ENCODE measurements at places on chromosomes 4 and X. TPM values are rescaled to one million over a fixed set of nuclear protein-coding genes. Genes with fewer than 3 reads are reported as not detected.

- no peaks in the 10 kb centered on the region for H3K36me3 ChIP-seq
- DNase-seq: no peak
- no peak overlapping the region for H3K27ac ChIP-seq
- H3K4me1 ChIP-seq: no peaks in the 10 kb centered on the region
- H3K27me3 ChIP-seq: no peaks in the 10 kb centered on the region
- H3K4me3 ChIP-seq: no peak overlapping the region
Observed at GRCh38 chrX:110863883-110864282, 68.3 kb upstream of the CHRDL1 start.

The CDS1 gene
- 24.4 TPM for total RNA-seq

The FOXP3 gene
- total RNA-seq: not detected

GRCh38 chr4:114093221-114093715 lies 113.8 kb upstream of the ARSJ start:
- H3K36me3 ChIP-seq: no peaks in the 10 kb centered on the region
- DNase-seq: no peak
- no peaks in the 10 kb centered on the region for H3K4me1 ChIP-seq
- no peaks in the 10 kb centered on the region for H3K27me3 ChIP-seq

DNA sequence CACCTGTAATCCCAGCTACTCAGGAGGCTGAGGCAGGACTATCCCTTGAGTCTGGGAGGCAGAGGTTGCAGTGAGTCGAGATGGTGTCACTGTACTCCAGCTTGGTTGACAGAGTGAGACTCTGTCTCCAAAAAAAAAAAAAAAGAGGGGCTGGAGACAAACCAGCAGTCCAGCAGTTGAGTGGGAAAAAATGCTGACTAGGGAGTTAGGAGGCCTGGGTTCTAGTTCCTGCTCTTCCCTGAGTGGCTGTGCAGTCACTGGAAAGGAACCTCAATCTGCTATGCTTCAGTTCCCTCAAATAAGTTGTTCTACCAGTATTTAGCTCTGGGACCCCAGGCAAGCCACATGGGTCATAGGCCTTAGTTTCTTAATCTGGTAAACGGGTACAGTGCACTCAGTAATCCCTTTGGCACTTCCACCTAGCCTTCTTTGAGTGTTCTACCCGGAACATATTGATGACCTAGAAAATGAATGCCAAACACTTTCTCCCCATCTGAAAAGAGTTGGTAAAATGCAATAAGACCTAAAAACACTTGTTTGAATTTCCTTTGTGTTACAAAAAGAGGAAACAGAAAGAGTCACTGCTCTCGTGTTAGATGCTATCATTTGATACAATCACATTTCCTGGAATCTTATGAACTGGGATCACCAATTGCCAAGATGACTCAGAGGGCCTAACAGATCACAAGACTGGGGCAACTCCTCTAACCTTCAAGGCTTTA lies 99.3 kb upstream of the EGFL6 start:
- no peak overlapping the region for H3K27ac ChIP-seq
- DNase-seq: no peak
- H3K27me3 ChIP-seq: no peaks in the 10 kb centered on the region
- H3K4me1 ChIP-seq: no peaks in the 10 kb centered on the region

DNA sequence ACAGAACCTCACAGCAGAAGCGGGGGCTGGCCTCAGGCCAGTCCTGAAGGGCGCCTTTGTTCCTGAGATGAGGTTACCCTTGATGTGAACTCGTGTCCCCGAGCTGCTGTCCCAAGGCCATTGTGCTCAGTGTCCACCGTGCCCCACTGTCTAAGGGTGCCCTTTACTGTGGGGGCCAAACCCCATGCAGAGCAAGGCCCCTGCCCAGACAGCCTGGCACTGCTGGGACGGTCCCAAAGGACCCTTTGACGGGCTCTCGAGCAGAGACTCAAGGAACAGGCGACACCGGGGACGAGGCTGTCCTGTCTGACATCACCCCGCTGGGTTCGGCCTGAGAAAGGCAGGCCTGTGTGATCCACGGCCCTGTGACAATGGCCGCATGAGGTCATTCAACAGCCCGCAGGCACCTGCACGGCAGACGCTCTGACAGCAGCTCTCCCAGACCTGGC lies 100.6 kb downstream of the ABLIM2 start:
- H3K4me1 ChIP-seq: no peaks in the 10 kb centered on the region
- H3K36me3 ChIP-seq: no peaks in the 10 kb centered on the region
- H3K27me3 ChIP-seq: no peaks in the 10 kb centered on the region
- no peak for DNase-seq

GRCh38 chrX:5644776-5645175 lies 583.9 kb downstream of the NLGN4X start:
- H3K4me1 ChIP-seq: no peaks in the 10 kb centered on the region
- no peak for DNase-seq
- no peaks in the 10 kb centered on the region for H3K27me3 ChIP-seq
- H3K27ac ChIP-seq: no peak overlapping the region

DNA sequence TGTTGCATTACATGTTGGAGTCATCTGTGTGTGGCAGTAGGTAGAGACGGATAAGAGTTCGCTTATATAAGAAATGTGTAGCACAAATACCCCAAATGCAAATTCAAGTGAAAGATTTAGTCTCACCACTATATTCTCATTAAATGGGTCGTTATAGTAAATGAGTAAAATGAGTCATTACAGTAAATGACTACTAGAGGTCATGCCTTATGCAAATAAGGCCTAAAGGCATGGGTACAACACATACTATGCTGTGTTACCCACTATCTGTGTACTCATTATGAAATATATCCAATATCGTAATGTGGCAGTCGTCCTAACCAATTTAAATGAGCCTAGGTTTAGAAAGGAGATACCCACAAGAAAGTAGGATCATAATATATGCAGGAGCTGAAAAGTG lies 1603.1 kb downstream of the C4orf33 start:
- H3K36me3 ChIP-seq: no peaks in the 10 kb centered on the region
- H3K4me1 ChIP-seq: no peaks in the 10 kb centered on the region
- H3K27ac ChIP-seq: no peak overlapping the region
- no peak overlapping the region for H3K4me3 ChIP-seq

The RBM46 gene
- not detected for total RNA-seq

GRCh38 chrX:115571712-115572111 lies 10.7 kb downstream of the PLS3 start:
- no peaks in the 10 kb centered on the region for H3K27me3 ChIP-seq
- no peak overlapping the region for H3K4me3 ChIP-seq
- H3K27ac ChIP-seq: no peak overlapping the region
- H3K4me1 ChIP-seq: no peaks in the 10 kb centered on the region

The ASB5 gene
- total RNA-seq: not detected

- H3K4me3 ChIP-seq: no peak overlapping the region
- H3K4me1 ChIP-seq: no peaks in the 10 kb centered on the region
- H3K27me3 ChIP-seq: no peaks in the 10 kb centered on the region
- no peak for DNase-seq
Observed at GRCh38 chr4:11801466-11802446, 373.1 kb upstream of the HS3ST1 start.

DNA sequence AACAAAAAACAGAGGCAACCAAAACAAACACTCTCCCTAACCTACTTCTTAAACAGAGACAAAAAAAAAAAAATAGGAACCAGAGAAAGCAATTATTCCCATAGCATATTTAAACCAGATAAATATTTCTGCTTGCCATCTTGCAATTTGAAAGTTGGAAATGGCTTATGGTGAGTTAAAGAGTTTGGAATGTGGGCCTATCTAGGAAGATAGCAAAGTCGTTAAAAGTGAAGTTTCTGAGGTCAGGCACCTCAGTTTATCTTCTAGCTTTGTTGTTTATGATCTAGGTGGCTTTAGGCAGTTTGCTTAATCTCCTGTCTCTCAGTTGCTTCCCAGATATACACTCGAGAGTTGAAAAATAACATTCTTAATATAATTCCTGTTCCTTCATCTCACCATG lies 284.2 kb downstream of the KCNIP4 start:
- DNase-seq: no peak
- H3K27ac ChIP-seq: no peak overlapping the region
- H3K27me3 ChIP-seq: no peaks in the 10 kb centered on the region
- no peaks in the 10 kb centered on the region for H3K36me3 ChIP-seq
- H3K4me3 ChIP-seq: no peak overlapping the region
- no peaks in the 10 kb centered on the region for H3K4me1 ChIP-seq

- H3K27ac ChIP-seq: no peak overlapping the region
- no peaks in the 10 kb centered on the region for H3K27me3 ChIP-seq
- H3K4me3 ChIP-seq: no peak overlapping the region
- DNase-seq: no peak
Observed at GRCh38 chrX:42934020-42934726, 156.2 kb upstream of the PPP1R2C start.

DNA sequence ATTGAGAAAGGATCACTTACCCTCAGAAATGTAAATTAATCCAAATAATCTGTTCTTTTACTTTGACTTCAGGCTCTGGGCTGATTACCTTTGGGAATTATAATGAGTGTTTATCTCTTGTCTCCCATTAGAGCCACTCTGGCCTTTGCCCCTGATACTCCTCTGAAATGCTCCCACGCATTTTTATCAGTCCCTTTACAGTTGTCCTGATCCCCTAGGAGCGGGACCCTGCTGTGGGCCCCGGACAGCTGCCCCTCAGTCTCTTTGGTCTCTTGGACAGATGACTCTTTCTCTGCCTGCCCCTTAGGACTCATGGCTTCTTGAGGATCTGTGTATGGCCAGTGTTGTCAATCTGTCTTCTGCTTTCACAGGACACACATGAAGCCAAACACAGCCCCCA lies 1.0 kb upstream of the TRIM75 start:
- H3K27ac ChIP-seq: no peak overlapping the region
- H3K4me3 ChIP-seq: no peak overlapping the region
- no peaks in the 10 kb centered on the region for H3K36me3 ChIP-seq
- no peak for DNase-seq

DNA sequence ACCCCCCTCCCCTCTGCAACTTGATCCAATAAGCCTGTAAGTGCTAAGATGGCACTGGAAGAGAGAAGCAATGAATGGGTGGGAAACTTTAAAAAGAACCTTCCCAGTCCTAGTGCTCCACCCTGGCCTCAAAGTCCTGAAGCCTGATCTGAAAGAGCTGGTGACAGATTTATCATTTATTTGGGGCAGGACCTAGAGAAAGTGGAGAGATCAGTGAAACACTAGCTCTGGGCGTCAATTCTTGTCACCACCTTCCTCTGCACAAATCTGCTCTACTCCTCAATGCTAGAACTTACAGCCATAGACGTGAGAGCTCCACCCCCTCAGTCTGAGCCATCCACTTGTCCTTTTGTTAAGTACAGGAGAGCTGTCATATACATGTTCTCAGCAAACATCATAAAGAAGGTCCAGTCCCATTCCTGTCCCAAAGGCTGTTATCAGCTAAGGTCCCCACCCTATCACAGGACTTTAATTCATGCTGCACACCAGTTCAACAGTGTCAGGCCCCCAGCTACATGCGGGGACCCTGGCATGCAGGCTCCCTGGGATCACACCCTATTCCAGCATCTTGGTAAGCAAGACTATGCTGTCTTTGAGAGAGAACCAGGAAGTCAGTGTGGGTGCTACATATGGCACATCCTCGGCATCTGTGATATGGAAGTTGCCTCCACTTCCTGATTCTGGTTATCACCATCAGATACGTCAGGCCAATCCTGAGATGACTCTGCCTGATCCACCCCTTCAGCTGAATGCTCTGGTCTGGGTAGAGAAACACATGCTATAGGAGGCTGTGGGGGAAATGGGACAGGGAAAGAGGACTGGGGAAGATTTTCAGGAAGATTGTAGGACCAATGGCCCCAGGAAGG lies 2.3 kb downstream of the P2RY4 start:
- H3K4me1 ChIP-seq: no peaks in the 10 kb centered on the region
- H3K27ac ChIP-seq: no peak overlapping the region
- no peak overlapping the region for H3K4me3 ChIP-seq

The HAND2 gene
- total RNA-seq: 0.35 TPM

The FGFR3 gene
- total RNA-seq: 34.2 TPM

Data from lower lobe of right lung (tissue), 2 donors.